NCI-H187 (cell line): ENCODE measurements at places on chromosomes 6 and 20.

GRCh38 chr6:36639171-36639808 lies 39.2 kb upstream of the CDKN1A start:
- no peak for DNase-seq

DNA sequence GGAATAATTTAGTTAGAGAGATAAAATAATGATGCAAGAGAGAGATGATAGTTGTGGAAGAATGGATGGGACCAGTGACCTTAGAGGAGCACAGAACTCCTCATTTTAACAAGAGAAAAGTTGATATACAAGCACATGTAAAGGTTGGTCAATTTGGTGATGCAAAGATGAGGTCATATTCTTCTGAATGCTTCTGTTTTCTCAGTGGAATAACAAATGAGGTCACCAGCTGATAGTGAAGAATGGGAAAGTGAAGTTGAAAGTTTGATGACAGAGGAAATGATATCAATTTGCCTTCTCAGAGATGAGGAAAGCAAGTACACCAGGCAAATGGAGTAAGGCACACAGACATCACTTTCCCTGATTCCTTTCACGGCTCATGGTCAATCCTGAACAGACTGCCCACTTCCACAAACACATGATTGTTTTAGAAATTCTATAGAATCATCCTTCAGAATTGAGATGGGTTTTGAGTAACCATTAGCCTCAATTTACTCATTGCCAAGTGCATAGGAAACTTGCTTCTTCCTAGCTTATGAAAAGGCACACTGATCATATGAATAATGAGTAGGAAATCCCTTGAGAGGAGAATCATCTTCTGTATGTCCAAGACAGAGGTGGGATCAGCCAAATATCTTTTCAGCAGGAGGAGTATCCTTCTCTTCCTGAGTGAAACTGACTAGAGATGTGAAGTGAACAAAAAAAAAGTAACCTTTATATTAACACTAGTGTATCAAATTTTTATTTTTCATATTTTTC lies 82.4 kb upstream of the TCF21 start:
- DNase-seq: no peak

DNA sequence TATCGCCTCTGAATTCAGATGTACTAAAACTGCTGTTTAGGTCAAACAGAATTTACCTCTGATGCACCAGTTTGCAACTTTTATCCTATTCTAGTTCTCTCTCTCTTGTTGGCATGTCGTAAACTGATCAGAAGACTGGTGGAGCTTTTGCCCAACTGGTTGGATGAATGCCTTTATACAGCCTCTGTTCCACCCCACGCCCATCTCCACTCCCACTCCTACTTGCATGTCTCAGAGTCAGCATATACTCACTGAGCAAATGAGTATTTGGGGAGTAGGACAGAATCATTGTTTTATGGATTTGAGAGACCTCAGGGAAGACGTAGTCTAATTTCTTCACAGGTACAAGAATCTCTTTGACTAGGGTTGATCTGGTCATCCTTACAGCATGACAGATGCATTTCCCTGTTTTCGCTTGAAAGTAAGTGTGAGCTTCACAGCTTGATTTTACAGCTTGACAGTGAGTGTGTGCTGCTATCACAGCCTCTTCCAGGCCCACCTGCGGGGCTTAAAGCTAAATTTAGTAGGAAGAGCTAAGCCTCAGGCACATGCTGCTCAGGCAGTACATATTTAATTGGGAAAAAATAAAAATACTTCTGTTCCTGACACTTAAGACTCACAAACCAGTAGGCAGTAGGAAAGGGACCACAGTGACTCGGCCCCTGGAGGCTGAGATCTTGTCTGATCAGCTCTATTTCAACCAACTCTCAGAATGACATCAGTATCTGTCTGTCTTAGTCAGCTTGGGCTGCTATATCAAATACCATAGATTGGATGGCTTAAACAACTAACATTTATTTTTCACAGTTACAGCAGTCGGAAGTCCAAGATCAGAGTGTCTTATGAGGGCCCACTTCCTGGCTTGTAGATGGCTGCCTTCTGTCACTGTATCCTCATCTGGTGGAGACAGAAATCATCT lies 30.4 kb downstream of the TRMT6 start:
- DNase-seq: no peak

GRCh38 chr6:148271711-148272439 lies 70.8 kb upstream of the SASH1 start:
- no peak for DNase-seq

DNA sequence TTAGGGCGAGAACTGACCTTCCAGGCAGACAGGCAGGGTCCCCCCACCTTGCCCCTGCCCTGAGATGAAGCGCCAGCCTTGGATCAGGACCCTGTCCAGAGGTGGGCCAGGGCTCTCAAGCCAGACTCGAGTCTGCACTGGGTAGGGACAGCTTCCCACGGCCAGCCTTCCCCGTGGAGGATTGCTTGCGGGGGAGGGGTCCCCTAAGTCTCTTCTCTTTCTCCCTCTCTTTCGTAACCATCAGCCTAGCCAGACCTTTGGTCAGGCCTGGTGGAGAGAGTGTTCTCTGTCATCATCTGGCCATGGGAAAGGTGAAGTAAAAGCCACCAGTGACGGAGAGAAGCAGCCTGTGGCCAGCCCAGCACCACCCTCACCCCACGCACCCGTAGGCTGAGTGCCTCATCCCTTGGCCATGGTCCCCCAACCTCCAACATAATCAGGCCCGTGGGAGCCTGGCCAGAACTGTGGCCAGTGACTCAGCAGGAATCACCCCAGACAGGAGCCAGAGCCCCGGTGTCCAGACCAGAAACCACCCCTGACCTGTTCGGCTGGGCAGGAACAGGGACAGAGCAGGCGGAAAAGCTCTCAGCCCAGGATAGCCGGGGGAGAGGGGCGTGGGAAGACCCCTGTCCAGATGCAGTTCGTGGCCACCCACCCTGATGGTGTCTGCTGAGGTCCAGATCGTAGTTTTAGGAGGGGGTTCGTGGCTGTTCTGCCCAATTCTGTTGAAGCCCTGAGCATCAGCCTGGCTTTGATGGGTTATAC lies 47.1 kb downstream of the SNAI1 start:
- DNase-seq: no peak

DNA sequence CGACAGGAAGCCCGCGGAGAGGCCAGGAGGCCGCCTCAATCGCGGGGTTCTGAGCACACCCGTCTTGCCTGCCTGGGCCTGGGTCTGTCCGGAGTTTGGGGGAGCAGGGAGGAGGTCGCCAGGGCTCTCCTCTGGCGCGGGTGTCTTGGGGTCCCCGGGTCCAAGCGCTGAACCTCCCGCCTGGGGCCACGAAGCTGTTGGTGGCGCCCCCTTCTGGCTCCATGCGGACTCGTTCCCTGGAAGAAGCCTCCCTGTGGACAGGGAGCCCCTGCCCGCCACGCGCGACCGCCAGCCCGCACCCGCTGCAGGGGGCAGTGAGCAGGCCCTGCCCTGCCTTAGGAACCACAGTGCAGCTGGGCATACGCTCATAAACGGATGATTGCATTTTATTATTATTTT lies 44.7 kb downstream of the MCUR1 start:
- DNase-seq: no peak

DNA sequence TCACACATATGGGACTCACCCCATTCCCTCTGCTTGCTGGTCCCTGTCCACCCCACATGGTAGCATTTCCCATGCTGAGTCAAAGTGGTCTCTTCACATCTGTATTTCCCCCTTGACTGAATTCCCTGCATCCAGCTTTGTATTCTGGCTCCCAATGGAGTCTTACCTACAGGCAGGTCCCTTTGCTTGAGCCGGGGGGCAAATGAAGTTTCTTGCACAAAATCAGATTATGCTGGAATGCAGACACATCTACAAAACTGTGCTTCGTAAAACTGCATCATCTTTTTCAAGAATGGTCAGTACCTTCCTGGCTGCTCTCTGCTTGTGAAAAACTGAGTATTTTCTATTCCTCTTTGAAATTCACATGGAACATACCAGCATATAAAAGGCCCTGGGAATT lies 32.1 kb upstream of the BCAS1 start:
- no peak for DNase-seq

GRCh38 chr6:125952764-125953501 lies 3.6 kb upstream of the HINT3 start:
- no peak for DNase-seq

DNA sequence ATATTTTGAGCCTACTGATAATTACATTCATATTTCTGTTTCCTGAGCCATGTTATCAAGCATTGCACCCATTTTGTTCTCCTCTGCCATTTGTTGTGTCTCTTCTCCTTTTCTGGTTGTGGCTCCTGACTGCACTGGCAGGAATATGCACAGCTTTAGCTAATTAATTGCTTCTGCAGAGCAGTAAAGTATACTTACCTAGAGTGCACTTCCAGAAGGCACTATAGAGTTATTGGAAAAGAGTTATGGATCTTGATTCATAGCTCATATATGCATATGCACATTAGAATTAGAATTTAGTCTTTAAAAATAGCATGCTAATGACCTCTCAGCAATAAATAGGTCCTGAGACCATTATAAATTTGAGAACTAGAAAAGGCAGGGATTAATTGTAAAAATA lies 262.6 kb downstream of the NKAIN2 start:
- DNase-seq: no peak

DNA sequence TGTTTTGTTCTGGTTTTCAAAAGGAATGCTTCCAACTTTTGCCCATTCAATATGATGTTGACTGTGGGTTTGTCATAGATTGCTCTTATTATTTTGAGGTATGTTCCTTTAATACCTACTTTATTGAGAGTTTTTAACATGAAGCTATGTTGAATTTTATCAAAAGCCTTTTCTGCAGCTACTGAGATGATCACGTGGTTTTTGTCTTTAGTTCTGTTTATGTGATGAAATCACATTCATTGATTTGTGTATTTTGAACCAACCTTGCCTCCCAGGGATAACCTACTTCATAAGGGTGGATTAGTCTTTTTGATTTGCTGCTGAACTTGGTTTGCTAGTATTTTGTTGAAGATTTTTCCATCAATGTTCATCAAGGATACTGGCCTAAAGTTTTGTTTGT lies 92.7 kb upstream of the TCF21 start:
- no peak for DNase-seq

GRCh38 chr20:48246061-48246790 lies 460.9 kb upstream of the SULF2 start:
- DNase-seq: no peak
